Activated naive CD8-positive, alpha-beta T cell treated with anti-CD3 and anti-CD28 coated beads, Interleukin-2, amount 10 ng/mL, durations not matched to agents 7 days and 5 days (primary cell): ENCODE measurements at places on chromosomes 7 and 10. TPM values are rescaled to one million over a fixed set of nuclear protein-coding genes. Genes with fewer than 3 reads are reported as not detected.

Gene ELFN1
- not detected for total RNA-seq

Gene HOGA1
- not detected for total RNA-seq

Gene APBB1IP
- 88.7 TPM for total RNA-seq

Gene PKD2L1
- not detected for total RNA-seq

DNA sequence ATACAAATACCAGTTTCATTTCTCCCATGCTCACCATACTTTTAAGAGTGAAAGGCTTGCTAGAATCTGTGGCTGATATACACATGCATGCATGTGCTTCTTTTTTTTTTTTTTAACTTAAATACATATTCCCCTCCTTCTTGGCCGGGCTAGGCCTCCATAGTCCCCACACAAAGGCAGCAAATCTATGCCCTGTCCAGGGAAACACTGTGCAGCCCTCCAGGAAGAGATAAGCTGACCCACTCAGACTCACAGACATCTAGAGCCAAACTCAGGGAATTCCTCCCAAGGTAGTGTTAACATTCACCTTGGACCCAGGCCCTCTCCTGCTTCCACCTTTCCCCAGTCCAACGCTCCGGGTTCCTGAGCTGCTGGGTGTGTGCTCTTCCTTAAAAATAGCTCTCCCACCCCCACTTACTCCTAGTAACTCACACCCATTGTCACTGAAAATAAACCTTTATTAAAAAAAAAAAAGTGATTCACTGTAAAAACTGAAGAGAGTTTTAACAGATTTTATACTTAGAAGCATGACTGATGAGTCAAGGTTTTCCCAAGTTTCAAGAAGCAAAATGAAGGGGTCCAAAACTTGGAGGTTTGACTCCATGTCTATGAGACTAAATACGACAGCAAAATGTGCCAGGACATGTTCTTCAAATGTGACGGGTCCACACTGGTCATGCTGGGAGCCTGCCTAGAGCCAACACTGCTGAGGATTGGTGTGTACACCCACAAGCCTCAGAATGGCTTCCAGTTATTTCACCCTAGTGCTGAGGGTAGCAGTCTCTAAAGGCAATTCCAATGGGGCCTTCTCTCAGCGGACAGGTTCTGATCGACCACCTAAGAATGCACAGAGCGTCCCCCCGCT is 159.5 kb downstream of the GLI3 start:
- no peak for DNase-seq

DNA sequence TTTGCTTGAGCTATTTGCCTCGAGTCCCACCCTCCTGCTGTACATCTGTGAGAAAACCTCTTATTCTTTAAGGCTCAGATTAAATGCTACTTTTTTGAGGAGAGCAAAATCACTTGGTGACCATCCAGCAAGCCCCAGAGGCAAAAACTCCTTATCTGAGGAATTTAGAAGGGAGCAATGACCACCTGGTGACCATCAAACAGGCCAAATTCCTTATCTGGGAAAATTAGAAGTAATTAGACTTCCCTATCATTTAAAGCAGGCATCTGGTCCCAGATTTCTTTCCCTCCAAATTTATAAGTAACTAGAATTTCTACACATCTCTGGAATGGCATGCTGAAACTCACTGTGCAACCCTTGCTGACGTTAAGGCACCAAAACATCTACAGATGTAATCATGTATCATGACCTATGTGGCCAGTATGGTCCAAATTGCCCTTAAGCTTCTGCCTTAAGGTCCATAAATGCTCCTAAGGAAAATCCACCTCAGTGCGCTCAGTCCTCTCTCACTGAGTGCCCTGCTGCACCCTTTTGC is 40.9 kb upstream of the PDLIM1 start:
- DNase-seq = no peak

DNA sequence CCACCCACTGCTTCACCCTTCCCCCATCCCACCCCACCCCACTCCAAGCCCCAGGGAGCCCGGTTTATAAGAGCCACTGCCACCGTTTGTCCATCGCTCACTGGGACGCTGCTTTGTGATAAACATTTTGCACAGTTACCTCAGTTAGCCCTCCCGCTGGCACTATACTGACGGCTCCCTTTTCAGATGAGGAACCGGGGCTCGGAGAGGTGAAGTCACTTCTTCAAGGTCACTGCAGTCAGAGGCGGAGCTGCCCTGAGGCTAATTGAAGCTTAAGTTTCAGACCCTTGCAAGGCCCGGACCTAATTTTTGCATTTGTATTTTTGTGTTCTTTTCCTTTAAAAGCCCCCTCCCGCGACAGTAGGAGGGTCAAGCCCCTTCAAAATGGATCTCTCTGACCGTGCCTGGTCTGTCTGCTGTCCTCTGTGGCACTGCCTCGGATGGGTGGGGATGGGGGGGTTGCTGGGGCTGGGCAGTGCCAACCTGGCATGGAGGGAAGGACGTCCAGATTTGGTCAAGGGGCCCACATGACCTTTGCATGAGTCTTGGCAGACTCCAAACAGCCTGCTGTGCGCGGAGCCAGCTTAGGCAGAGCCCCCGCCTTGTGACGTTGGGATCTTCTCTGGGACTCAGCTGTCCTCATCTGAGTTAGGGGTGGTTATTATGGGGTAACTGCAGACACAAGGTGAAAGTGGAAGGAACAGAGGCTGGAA is 17.7 kb upstream of the NODAL start:
- no peak for DNase-seq

DNA sequence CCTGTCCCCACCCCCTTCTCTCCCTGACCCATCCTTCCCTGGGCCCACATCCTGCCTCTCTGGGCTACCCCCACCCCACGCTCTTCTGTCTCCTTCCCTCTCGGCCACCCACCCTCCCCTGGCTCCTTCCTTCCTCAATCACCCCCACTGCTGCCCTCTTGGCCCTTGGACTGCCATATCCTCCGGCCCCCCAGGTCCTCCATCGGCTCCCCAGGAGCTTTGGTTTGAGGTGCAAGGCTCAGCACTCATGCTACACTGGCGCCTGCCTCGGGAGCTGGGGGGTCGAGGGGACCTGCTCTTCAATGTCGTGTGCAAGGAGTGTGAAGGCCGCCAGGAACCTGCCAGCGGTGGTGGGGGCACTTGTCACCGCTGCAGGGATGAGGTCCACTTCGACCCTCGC is 10.9 kb downstream of the EPHB6 start:
- DNase-seq = no peak

DNA sequence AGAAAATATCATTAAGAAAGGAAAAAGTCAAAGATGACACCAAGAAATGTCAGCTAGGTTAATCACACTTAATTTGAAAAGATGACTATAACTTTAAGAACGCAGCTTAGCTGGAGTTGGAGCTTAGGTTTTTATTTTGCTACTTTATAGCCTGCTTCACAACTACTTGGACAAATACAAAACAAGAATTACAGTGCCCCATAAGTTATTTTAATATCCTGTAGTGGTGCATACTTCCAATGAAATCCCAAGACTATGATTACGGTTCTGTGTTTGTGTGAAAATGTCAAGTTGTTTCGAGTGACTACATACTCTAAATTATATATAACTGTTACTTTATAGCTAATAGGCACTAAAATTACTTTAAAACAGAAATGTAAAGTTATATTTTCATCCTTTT is 244.6 kb upstream of the MGMT start:
- no peak for DNase-seq

DNA sequence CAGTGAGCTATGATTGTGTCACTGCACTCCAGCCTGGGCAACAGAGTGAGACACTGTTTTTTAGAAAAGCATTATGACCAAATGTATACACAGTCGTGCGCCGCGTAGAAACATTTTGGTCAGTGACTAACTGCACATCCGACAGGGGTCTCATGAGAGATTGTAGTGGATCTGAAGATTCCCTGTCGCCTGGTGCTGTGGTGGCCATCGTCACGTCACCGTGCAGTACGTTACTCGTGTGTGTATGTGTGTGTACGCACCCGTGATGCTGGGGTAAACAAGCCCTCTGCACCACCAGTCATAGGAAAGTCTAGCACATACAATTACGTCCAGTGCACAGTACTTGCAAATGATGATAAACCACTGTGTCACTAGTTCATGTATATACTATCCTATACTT is 109.4 kb downstream of the ELFN1 start:
- DNase-seq = no peak

DNA sequence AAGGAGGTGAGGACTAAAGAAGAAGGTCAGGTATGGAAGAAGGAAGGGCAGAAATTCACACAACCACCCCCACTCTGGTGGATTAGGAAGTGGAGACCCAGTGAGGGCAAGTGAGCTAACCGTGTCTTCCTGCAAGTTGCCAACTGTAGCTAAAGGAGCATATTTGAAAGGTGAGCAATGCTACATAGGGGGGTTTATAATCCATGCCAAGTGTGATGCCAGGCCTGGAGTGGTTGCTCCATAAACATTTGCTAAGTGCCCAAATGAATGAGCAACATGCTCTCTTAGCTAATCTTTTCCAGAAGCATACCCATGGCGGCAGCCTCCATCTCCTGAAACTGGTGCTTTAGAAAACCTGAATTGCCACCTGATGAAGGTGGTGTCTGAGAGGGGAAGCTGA is 121.6 kb downstream of the LRRC18 start:
- no peak for DNase-seq

DNA sequence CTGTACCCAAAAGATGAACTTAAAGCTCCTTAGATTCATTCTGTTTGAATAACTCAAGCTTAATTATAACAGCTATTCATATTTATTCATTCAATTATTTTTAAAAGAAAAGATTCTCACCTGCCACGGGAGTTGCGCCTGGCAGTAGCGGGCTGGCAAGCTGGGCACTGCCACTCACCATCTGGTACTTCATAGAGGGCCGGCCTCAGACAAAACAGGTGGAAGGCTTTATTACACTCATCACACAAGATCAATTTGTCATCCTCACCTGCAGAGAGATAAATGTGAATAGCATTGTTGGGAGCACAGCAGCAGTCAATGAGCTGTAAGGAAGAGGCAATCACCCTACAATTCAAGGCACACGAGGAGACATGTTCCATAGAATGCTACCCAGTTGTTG is 15.8 kb downstream of the FZD9 start:
- DNase-seq = no peak

- DNase-seq = no peak
Observed at GRCh38 chr10:102455893-102456471, 4.6 kb upstream of the C10orf95 start.

GRCh38 chr7:111067251-111067650 is 23.7 kb upstream of the LRRN3 start:
- DNase-seq = no peak

DNA sequence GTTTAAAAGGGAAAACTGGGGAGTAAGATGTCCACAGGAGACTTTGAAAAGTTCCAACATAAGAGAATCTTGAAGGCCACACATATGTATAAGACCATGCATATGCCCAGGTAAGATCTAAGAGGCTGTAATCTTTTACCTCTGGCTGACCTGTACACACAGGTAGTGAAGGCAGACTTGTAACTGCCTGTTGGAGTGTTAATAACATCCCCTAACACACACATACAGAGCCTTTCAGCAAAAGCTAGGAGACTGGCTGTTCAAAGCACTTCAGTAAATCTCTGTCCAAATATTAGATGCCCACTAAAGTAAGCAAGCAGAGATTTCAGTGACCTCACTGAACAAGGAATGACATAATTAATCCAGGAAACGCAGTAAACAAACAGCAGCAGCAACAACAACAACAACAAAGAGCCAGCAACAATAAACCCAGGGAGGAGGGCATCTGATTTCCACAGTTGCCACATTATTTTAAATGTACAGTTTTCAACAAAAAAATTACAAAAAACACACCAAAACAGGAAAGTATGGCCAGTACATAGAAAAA is 15.0 kb downstream of the CYP51A1 start:
- no peak for DNase-seq

DNA sequence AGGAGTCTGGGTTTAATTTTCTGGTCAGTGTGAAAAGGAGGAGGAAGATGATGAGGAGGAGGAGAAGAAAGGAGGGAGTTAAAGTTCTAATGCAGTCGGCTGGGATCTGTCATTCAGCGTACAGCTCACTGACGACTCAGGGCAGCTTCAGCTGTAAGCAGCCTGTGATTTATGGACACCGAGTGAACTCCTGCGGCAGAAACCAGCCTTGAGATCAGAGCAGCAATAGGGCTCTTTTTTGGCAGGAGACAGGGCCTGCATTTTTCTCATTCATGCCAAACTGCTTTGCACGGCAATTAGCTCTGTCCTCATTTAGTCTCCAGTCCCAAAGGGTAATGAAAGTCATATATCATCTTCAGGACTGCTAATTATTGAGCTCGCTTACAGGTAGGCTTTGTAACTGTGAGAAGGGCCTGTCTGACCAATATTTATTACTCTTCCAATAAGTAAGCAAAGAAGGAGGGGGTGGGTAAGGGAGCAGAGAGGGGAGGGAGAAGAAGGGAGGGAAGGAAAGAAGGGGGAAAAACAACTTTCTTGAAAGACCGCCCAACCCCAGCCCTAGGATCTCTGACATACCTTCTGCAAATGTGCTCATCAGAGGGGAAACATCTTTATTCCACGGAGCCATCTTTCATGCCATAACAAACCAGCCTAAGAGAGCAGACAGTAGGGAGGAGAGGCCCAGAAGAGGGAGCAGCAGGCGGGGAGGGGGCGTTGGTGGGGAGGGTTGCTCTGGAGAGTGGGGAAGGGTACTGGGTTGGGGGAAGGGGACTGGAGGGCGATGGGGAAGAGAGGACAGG is 48.1 kb upstream of the COMTD1 start:
- DNase-seq = no peak
